ENCODE measurements at places on chromosomes 3 and 15. TPM values are rescaled to one million over a fixed set of nuclear protein-coding genes. Genes with fewer than 3 reads are reported as not detected.

The PSMD2 gene
- 143 TPM for polyA plus RNA-seq

The MYRIP gene
- 0.11 TPM for polyA plus RNA-seq

The ACSBG1 gene
- polyA plus RNA-seq = not detected

The GOLGA6L4 gene
- not detected for polyA plus RNA-seq
